ENCODE measurements at places on chromosomes 3 and 15.
A peak's percentile ranks its signal among the peaks of the same experiment; 100 is the strongest.

DNA sequence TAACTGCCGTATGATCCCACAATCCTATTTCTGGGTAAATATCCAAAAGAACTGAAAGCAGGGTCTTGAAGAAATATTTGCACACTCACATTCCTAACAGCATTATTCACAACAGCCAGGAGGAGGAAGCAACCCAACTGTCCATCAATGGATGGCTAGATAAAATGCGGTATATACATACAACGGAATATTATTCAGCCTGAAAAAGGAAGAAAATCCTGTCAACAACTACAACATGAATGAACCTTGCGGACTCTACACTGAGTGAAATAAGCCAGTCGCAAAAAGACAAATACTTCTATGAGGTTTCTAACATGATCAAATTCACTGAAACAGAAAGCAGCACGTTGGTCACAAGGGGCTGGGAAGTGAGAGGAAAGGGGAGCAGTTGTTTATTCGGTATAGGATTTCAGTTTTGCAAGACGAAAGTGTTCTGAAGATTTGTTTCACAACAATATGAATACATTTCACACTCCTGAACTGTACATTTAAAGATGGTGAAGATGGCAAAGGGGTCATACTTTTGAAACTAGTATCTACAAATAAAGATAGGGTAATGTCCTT, 6.2 kb downstream of the DLG1 start:
- DNase-seq, result peak; percentile 67

- peak; percentile 56 for DNase-seq
Measured at GRCh38 chr3:25037049-25037547, 391.0 kb upstream of the RARB start.

DNA sequence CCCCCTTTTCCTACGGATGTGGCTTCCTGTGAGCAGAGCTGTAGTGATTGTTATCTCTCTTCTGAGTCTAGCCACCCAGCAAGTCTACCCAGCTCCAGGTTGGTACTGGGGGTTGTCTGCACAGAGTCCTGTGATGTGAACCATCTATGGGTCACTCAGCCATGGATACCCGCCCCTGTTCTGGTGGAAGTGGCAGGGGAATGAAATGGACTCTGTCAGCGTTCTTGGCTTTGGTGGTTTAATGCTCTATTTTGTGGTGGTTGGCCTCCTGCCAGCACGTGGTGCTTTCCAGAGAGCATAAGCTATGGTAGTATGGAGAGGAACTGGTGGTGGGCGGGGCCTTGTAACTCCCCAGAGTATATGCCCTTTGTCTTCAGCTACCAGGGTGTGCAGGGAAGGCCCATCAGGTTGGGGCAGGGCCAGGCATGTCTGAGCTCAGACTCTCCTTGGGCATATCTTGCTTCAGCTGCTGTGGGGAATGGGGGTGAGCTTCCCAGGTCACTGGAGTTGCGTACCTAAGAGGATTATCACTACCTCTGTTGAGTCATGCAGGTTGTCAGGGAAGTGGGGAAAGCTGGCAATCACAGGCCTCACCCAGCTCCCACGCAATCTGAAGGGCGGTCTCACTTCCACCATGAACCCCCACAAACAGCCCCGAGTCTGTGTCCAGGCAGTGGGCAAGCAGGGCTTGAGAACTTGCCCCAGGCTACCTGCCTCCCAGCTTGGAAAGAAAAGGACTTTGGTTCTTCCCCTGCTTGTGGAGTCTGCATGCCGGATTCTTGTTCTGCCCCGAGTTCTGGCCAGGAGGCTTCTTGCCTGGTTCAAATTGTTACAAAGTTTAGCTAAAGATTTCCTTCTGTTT, 9.0 kb upstream of the ADGRG7 start:
- no peak for DNase-seq

DNA sequence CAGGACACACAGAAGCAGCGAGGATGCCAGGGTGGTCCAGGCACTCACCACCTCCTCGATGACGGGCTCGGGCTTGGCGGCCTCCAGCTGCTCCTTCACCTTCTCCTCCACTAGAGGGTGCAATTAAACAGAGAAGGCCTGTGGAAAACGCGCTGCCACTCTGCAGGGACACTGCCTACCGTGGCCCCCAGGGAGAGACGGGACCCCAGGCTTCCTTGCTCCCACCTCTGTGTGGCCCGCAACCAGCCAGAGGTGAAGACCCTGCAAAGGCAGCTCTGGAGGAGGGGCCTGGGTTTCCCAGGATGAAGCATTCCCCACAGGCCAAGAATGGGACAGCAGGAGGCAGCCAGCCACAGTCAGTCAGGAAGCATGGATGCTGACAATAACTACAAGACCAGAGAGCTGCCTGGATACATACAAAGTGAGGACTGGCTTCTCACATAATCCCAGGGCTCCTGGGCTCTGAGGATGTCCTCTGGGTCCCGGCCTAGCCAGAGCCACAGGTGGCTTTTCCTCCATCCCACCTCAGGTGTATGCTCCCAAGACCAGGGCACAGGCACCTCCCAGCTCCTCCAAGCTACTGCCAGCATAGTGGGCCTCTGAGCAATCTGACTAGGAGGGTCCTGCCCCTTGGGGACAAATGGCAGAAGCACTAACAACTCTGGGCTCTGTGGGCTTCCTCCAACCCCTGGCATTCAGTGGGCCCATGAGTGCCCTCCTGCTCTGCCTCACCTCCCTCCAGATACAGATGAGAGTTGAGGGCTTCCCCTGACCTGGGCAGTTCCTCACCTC, 46.2 kb downstream of the PTH1R start:
- peak; percentile 52 for DNase-seq

Measured in fibroblast of villous mesenchyme (primary cell).